ENCODE measurements at places on chromosomes 7 and 10. TPM values are rescaled to one million over a fixed set of nuclear protein-coding genes. Genes with fewer than 3 reads are reported as not detected.

- no peak for DNase-seq
Observed at GRCh38 chr10:85661123-85661522, 705.5 kb downstream of the GRID1 start.

GRCh38 chr10:69406302-69406811, 10.4 kb downstream of the TACR2 start:
- DNase-seq, result no peak

DNA sequence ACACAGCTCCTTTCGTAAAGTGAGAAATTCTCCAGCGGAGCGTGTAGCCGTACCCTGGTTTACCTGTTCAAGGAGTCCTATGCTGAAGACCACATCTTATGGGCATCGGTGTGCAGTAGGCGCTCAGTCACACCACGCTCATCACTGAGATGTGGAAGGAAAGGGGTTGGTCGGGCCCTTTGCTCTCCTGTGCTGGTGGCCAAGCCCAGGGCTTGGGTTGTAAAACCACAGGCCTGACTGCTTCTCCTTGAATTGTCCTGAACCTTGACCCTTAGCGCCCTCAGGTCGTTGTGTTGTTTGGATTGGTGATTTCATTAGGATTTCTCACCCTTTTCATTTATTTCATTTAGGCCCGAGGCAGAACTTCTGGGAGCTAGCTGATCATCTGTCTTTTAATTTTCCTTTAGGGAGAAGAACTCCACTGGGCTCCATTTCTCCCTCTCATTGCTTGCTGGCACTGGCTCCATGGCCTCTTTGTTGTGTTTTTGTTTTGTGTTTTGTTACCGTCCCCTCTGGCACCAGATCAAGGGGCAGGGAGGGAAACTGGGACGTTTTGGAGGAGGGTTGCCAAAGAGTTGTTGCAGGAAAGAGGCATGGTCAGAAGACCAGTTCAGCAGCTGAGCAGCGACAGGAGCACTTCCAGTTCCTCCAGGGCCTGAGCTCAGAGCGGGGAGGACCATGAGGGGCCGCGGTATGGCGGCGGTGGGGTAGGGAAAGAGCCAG, 511.4 kb upstream of the GALNT17 start:
- DNase-seq, result no peak

Gene JCAD
- polyA plus RNA-seq, result 0.77 TPM

DNA sequence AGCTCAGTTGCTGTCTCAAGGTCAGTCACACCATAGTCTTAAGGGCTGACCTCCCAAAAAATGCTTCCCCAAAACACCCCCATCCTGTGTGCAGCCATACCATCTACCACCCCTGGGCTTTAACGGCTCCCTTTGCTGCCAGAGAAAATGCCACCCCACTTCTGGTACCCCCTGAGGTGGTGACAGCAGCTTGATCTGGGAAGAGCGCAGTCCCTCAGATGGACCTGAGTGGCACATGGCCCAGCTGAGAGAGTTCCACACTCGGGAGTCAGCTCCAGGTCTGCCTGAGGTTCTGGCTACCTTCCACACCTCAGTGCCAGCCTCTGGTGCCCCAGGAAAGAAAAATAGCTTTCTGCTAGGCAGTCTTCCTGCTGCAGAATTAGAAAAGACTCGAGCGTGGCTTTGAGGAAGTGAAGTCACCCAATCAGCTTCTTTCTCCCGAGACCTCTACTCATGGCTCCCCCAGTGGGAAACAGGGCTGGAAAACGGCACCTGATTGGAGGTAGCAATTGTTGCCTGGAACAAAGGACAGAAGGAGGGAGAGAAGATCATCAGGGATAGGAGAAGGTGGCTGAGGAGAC, 151.7 kb downstream of the ARHGAP21 start:
- no peak for DNase-seq

- no peak for DNase-seq
Observed at GRCh38 chr10:116779076-116779687, 36.8 kb upstream of the HSPA12A start.

Gene PDGFA
- polyA plus RNA-seq, result 1.4 TPM

Gene CDHR1
- 0.07 TPM for polyA plus RNA-seq

Gene DUSP5
- 8.6 TPM for polyA plus RNA-seq

- DNase-seq, result no peak
Observed at GRCh38 chr10:8898745-8899330, 844.4 kb downstream of the GATA3 start.

Gene ACTL6B
- polyA plus RNA-seq, result not detected

GRCh38 chr7:118671149-118671548, 446.6 kb downstream of the ANKRD7 start:
- no peak for DNase-seq

Gene ATRNL1
- 0.40 TPM for polyA plus RNA-seq

Gene PLAU
- polyA plus RNA-seq, result 0.40 TPM

- DNase-seq, result no peak
Observed at GRCh38 chr7:156158213-156158612, 345.9 kb upstream of the SHH start.

- no peak for DNase-seq
Observed at GRCh38 chr7:9231630-9232121, 798.3 kb downstream of the NXPH1 start.

DNA sequence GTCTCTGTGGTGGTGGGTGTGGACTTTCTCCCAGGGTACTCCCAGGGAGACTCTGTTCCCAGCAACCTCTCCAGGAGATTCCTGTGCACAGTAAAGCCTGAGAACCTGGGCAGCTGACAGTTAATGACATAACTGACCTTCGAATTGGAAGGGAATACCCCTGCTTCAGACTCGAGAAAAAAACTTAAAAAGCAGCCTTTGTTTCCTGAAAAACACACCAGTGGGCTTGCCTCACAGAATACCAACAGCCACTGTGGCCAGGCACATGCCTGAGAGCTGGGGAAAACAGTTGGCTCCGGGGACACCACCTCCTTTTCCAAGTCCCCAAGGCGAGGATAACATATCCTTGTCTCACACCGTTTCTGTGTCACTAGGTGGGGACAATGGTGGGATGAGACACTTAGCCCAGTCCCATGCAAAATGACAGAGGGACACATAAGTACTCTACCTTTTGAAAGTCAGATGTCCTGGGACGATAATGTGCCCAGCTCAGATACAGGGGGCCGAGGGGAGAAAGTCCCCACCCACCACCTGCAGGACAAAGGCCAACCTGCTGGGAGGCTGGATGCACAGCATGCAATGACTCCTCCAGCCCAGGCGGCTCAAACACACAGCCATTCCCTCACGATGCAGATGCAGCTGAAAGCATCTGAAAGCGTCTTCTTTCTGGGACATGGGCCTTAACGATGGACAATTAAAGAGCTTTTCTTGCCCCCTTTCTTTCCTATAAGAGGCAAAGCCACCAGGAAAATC, 65.6 kb downstream of the HIPK2 start:
- no peak for DNase-seq

Gene RP9
- 7.7 TPM for polyA plus RNA-seq
